ENCODE measurements at places on chromosomes 11 and 22.

GRCh38 chr11:117607449-117607848 is 189.6 kb downstream of the DSCAML1 start:
- DNase-seq = no peak

DNA sequence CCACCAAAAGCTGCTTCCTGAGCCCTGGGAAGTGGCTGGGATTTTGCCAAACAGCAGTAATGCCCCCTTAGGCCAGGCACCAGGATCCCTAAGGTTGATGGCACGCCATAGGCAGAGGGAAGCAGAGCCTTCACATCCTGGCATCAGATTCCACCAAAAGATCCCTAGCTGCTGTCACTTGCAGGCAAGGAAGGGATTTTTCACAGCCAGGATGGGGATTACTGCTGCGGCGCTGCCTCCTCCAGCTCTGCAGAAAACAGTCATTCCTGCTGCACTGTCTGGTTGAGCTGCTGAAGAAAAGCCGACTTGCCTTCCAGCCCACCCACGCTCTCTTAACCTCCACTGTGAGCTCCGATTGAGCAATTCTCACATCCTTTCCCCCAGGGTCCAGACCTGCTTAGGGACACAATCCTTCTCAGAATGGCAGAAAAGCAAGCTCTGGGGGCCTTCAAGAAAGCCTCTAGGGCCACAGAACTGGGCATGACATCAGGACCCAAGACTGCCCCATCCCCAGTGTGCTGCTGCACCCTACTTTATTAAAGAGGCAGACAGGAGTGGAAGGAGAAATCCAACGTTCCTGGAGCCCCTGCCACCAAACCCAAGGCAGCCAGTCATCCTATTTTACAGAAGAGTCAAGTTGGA is 19.9 kb downstream of the SYN3 start:
- DNase-seq = no peak

- peak; percentile 41 for DNase-seq
Measured at GRCh38 chr11:2420502-2421225, 20.1 kb downstream of the TSSC4 start.

DNA sequence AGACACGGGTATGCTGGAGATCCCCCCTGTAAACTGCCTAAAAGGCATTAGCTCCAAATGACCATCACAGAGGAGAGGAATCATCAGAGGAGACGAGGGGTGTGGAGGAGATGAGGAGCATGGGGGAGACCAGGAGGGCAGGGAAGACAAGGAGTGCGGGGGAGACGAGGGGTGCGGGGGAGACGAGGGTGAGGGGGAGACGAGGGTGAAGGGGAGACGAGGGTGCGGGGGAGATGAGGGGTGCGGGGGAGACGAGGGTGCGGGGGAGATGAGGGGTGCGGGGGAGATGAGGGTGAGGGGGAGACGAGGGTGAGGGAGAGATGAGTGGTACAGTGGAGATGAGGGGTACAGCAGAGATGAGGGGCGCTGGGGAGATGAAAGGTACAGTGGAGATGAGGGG is 17.5 kb upstream of the GAL start:
- DNase-seq = no peak

DNA sequence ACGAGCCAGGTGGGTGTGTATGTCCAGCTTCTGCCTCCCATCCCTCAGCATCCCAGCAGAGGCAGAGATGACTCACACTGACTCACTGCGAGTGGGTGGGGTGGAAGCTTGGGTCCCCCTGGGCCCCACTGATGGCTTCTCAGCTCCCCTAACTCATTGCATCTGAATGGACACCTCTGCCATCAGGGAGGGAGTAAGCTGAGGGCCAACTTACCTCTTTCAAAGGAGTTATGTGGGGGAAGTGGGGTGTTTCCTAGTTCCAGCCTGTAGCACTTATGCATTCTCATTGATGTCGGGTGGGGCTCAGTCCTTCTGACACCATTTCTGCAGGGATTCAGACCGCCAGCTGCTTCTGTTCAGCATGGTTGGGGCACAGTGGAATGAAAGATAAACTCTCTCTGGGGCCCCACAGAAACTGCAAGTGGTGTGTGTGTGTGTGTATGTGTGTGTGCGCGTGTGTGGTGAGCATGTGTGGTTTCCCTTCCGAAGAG is 1425.8 kb downstream of the TBC1D22A start:
- no peak for DNase-seq

DNA sequence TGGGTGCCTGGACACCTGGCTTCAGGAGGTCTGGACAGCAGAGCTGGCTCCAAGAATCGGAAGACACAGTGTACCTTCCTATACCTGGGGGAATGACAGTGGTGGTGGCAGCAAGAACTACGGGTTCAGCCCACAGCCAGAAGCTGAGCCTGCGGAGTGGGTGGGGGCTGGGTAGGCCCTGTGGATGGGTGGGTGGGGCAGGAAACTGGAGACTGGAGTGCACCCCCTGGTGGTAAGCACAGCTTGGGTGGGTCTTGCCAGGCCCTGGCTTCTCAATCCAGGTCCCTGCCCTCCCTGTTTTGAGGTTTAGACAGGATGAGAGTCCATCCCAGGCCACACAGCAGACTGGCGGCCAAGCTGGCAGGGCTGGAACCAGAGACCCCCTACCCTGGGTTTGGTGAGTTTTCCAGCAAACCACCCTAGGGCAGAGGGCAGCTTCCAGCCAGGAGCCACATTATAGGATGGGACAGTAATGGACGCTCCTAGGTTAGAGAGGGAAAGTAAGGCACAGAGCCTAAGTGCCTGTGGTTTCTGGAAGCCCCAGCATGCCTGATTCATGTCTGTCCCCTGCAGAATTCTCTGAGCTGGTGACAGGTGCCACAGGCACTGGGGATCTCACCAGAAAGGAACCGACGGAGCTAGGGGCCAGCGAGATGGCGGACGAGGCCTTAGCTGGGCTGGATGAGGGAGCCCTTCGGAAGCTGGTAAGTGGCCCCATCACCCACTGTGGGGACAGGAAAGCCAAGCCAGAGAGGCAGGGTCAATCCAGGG is 1.7 kb downstream of the SMTN start:
- DNase-seq = peak; percentile 34

GRCh38 chr22:18978506-18978905 is 42.4 kb upstream of the PRODH start:
- no peak for DNase-seq

DNA sequence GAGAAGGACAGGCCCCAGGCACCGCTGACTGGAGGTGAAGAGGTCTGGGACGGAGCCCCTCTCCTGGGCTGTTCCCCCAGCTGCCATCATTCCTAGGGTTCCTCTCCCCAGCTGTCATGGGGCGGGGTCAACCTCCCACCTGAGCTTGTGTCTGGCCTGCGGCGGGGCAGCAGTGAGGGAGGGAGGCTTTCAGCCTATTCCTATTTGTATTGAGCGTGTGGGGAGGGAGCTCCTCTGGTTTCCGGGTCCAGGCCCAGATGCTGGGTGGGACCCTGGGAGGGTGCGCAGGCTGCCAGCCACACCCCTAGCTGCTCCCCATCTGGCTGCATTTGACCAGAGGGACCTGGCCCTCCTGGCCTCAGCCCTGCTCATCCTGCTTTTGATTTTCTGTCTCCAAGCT is 13.7 kb downstream of the TSPAN4 start:
- DNase-seq = no peak

GRCh38 chr11:35887737-35888136 is 56.1 kb upstream of the LDLRAD3 start:
- DNase-seq = no peak

- DNase-seq = no peak
Measured at GRCh38 chr11:13355191-13355590, 77.6 kb downstream of the BMAL1 start.

DNA sequence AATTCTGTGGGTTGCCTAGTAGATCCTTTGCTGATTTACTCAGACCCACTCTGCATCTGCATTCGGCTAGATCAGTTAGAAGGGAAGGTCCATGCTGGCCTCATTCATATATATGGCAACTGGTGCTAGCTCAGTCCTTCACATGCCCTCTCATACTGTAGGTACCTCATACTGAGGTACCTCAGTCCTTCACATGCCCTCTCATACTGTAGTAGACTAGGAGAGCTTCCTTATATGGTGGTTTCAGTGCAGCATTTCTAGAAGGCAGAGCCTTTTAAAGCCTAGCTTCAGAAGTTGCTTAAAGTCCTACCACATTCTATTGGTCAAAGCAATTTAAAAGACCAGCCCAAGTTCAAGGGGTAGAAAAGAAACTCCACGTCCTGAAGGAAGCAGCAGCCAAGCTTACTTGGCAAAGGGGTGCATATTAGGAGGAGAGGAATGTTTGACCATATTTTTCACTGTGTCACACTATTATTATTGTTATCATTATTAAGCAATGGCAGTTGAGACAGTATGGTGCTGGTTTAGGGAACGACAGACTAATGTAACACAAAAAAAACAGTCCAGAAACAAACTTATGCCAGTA is 356.4 kb downstream of the DYNC2H1 start:
- no peak for DNase-seq

DNA sequence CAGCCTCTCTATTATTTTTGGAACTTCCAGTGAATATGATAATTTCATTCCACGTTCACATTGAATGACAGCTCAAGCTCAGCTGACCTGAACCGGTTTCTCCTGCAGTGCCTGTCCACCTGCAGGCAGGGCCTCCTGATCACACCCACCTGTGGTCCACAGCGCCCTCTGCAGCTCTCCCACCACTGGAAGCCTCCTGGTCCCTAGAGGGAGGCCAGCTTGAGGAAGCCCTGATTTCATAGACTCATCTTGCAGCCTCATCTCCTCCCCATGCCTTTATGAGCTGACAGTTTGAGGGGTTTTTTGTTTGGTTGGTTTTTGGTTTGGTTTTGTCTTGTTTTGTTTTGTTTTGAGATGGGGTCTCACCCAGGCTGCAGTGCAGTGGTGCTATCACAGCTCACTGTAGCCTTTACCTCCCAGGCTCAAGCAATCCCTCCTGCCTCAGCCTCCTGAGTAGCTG is 29.9 kb upstream of the MALAT1 start:
- no peak for DNase-seq

DNA sequence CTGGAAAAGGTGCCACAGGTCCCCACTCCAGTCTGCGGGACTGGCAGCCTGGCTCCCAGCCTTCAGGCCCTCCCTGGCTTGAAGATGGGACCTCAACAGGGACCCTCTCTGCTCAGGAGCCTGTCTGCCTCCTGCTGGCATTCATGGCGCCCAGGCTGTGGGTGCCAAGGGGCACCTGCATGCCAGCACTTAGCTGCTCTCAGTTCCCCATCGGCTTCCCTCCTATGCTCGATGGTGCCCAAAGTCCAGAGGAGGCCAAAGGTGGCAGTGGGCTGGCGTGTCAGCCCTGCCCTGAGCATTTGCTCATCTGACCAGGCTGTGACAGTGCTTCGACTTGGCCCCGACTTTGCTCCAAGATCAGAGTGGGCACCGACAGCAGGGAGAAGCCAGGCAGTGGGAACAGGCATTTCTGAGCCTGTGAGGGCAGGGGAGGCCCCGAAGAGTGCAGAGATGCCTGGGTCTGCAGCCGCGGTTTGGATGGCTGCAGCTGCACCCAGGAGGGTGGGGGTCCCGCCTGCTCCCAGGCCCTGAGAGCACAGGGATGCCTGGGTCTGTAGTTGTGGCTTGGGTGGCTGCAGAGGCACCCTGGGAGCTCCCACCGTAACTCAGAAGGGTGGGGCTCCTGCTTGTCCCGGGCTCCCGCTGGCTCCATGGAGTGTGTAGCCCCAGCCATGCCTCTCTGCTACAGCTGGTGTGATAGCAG is 463.6 kb downstream of the TBC1D22A start:
- DNase-seq = no peak

DNA sequence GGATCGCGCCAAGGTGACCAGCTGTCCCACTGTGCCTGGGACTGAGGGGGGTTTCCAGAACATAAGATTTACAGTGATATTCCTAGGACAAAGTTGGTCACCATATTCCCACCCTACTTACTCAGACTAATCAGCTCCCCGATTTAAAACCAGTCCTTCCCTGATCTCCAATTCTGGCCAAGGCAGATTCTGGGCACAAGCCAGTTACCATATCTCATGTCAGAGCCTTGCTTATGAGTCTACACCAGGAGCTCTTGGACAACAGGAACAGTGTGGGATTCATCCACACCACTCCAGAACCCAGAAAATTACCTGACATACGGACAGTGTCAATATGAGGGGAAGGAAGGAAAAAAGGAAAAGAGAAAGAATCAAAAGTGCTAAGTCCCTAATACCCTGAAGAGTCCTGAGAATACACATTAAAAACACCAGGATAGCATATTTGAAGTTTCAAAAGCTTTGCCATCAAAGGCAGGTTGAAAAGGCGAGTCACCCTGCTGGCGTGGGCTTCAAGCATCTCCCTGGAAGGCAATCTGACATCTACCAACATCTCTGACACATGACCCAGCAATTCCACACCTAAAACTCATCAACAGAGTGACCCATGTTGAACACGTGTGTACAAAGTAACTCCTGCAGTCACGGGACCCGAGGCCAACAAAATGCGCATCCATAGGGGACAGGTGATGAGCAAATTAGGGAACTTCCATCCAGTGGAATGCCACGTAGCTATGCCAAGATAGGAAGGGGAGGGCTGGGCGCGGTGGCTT is 8.0 kb upstream of the IL2RB start:
- DNase-seq = no peak

DNA sequence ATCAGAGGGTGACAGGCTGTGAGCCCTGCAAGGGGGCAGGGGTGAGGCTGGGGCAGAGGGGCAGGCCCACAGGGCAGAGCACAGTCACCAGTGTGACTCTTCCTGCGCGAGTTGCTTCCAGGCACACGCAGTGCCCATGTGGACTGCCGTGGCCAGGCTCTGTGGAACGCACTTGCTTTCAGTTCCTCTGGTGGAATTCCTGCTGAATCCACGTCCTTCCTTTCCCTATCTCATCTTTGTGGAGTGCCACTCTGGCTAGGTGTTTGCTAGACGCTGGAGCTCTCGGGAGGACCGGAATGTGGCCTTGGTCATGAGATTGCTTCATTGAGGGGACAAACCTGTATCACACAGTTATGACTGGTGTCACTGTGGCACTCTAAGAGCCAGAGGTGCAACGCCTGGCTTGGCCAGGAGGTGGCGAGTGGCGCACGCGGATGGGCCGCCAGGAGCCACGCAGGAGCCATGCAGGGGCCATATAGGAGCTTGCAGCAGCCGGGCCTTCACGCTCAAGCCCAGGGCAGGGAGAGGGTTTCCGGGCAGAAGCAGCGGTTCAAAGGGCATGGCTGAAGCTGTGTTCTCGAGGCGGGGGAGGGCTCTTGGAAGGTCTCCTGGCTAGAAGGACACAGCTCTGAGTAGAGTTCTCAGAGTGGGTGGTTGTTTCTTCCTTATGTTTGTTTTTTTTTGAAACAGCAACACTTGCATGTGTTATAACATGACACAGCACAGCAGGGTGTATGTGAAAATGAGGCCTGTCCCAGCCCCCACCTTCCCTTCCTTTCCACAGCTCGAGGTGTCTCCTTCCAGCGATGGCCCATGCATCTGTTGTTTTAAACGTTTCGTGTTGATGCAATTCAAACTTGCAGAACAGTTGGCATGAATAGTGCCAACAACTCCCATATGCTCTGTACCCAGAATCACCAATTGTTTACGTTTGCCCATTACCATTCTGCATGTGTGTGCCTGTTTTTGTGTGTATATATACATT is 36.2 kb downstream of the TBC1D22A start:
- DNase-seq = peak; percentile 40

GRCh38 chr22:37546437-37547250 is 13.6 kb upstream of the CDC42EP1 start:
- no peak for DNase-seq
